ENCODE measurements at places on chromosomes 16 and 17.
A peak's percentile ranks its signal among the peaks of the same experiment; 100 is the strongest.

DNA sequence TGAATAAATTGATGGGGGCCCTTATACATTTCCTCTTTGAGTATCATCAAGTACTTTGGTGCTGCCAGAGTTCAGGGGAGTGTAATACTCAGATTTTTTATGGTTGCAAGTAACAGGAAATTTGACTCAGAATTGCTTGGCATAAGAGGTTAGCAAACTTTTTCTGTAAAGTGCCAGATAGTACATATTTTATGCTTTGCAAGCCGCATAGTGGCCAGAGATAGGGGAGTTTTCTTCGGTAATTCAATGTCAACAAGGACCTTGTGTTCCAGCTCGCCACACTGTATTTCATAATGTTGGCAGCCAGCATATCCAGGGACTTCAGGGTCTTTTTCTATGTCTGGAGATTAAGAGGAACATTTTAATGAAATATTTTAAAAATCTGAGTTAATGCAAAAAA lies 51.0 kb upstream of the MARCHF10 start:
- peak; percentile 47 for DNase-seq

GRCh38 chr17:66268247-66268927 lies 34.0 kb upstream of the PRKCA start:
- DNase-seq, result no peak

- DNase-seq, result peak; percentile 68
Measured at GRCh38 chr17:9918804-9919352, 13.8 kb upstream of the RCVRN start.

GRCh38 chr16:1333149-1333812 lies at the start of gene BAIAP3:
BAIAP3 (plus strand) TSS chr16:1333645; CDS start chr16:1338550, 4,905 bp downstream.
- no peak for DNase-seq

DNA sequence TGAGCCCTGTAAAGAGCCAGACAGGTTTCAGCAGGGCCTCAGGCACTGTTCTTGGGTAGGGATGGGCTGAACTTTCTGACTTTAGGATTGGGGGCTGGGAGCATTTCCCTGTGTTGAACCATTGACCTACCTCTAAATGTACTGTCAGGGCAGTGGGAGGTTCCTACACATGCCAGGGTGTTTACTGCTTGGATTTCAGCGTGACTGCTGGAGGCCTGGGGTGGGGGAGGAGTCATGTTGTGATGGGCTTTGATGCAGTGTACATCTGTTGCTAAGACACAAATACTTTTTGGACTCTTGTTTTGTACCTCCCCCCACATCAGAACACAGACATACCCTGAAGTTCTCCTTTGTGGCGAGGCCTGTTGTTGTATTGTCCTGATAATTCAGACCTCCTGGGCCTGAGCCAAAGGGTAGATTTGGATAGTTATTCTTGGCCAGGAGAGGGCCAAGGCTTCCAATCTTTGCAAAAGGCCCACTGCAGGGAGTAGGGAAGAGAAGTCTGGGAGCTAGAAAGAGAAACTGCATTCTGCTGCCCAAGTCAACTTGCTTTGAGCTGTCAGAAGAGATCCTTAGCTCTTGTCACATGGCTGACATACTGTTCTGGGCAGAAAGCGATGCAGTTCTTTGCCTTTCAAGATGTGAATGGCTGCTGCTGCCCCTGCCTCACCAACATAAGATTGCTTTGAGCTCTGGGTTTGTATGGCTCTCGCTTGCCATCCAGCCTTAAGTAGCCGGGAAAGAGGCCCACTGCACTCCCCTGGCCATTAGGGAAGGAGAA lies 3.7 kb downstream of the NFE2L1 start:
- no peak for DNase-seq

DNA sequence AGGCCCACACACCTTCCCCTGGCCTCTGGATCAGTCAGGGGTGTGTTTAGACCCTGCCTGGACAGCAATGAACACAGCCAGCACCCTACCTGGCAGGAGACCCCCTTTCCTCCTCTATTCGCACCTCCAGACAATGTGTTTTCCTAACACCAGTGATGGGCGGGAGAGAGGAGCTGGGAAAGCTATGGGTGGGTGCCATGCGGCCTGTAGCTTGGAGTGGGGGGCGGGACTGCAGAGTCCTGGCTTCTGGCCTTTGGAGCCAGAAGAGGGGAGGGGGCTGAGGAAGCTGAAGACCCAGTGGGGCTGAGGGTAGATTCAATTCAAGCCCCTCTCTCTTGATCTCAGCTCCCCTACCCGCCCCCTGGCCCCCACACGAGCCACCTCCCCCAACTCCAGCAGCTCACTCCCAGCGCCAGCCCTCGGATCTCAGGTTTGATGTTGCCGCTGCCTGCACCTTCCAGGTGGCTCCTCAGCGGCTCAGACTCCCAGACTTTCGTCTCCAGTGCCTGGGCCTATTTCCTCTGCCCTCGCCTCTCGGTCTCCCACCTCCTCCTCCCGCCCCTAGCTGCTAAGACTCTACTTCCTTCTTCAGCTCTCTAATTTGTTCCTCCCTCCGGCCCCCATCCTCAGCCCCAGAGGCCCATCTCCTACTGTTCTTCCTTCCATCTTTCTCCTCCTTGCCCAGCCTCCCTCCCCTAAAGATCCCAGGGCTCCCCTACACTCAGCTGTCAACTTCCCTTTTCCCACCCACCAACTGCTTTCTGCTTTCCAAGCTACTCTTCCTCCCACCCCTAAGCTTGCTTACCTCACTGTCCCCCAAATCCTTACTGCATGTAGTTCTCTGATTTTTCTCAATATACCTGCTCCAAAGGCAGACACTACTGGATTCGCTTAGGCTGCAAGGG lies 6.8 kb upstream of the SP6 start:
- DNase-seq, result no peak

- no peak for DNase-seq
Measured at GRCh38 chr17:34616148-34616547, 36.8 kb downstream of the TMEM132E start.

DNA sequence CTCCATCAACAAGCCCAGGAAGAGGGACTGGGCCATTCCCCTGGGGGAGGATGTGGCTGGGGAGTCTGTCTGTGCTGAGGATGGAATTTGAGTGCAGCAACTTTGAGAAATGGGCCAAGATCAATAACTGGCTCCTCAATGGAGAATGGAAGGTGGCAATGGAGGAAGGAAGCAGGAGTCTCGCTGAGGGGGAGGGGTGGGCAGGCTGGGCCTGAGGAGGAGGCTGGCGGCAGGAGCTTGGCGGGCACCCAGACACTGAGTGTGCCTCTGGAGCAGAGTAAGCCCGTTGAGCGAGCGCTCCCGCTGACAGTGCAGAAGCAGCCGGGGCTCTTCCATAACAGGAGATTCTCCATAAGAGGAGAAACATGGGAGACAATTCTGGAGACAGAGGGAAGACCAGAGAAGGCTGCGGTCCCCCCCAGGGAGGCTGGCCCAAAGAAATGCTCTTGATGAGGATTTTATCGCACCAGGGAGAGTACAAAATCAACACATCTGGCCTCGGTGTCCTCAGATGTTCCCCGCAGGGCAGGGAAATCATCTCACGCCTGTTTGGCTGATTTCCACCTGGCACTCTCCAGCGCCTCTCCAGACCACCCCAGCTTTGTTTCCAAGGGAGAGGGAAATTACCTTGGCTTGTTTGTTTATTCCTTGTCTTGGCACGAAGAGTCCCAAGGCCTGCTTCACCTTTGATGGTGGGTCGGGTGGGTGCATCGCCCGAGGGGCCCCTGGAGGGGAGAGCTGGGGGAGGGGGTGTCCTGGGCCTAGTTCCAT lies 2.8 kb upstream of the MMP15 start:
- no peak for DNase-seq

- no peak for DNase-seq
Measured at GRCh38 chr17:63249256-63250004, 196.7 kb downstream of the CYB561 start.

- no peak for DNase-seq
Measured at GRCh38 chr17:34403006-34403405, 40.0 kb upstream of the CCL1 start.

- DNase-seq, result no peak
Measured at GRCh38 chr16:6728381-6728780, 604.3 kb upstream of the RBFOX1 start.

- no peak for DNase-seq
Measured at GRCh38 chr17:57142925-57143324, 57.9 kb downstream of the AKAP1 start.

DNA sequence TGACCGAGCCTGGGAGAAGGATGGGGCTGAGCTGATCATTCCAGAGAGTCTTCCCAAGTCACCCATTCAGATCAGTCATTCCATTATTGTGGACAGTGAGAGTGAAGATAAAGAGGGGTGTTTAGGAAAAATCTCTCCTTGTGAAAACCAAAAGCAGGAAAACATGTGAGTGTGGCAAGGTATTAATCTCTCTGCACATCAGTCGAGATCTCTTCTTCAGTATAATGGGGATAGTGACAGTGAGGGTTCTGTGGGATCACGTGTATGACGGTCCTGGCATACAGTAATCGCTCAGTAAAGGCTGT lies 35.4 kb downstream of the CHD9 start:
- no peak for DNase-seq

DNA sequence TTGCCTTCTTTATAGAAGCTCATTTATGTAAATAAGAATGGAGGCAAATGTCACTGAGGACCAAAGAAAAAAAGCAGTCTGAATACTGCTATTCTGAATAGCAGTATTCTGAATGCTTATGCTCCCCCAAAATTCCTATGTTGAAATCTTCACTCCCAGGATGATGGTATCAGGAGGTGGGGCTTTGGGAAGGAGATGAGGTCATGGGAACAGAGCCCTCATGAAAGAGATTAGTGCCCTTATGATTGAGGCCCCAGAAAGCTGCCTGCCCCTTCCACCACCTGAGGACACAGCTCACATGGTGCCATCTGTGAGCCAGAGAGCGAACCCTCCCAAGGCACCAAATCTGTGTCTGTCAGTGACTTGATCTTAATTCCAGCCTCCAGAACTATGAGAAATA lies 28.8 kb downstream of the HEATR6 start:
- DNase-seq, result no peak

DNA sequence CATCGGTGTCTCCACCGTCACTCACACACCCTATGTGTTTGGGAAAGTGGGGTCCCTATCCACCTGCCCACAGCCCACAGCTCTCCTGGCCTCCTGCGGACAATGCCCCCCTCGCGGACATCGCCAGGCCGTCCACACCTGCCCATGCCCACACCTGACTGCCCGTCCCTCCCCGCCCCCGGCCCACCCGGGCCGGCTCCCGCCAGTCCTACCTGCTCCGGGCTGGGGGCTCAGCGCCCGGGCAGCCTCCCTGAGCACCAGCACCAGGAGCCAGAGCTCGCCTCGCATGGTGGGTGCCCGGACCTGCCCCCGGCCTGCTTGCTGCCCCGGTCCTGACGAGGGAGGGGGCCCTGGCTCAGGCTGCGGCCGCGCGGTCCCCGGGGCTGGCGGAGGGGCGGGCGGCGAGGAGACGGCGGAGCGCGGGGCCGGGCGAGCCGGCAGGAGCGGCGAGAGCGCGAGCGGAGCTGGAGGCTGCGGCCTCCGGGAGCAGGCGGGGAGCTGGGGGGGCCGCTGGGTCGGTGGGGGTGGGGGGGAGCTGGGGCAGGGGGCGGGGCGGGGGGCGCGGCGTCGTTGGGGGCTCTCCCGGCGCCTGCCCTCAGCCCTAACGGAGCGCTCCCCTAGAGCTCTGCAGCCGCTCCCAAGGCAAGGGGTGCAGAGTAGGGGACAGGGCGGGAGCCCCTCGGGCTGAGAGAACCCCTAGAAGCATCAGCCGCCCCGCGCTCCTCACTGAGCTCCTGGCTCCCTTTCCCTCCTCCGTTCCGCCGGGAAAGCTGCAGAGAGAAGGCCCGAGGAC lies at the start of gene PLXDC1:
PLXDC1 (minus strand) TSS at position 488 of the 793 bp plus-strand sequence; CDS start at position 288, 200 bp downstream.
- DNase-seq, result no peak

GRCh38 chr16:64445245-64445644 lies 676.6 kb downstream of the CDH11 start:
- no peak for DNase-seq

- no peak for DNase-seq
Measured at GRCh38 chr16:11320170-11320569, 25.1 kb upstream of the RMI2 start.

GRCh38 chr17:38915639-38915995 lies 9.8 kb upstream of the LASP1NB start:
- DNase-seq, result no peak

DNA sequence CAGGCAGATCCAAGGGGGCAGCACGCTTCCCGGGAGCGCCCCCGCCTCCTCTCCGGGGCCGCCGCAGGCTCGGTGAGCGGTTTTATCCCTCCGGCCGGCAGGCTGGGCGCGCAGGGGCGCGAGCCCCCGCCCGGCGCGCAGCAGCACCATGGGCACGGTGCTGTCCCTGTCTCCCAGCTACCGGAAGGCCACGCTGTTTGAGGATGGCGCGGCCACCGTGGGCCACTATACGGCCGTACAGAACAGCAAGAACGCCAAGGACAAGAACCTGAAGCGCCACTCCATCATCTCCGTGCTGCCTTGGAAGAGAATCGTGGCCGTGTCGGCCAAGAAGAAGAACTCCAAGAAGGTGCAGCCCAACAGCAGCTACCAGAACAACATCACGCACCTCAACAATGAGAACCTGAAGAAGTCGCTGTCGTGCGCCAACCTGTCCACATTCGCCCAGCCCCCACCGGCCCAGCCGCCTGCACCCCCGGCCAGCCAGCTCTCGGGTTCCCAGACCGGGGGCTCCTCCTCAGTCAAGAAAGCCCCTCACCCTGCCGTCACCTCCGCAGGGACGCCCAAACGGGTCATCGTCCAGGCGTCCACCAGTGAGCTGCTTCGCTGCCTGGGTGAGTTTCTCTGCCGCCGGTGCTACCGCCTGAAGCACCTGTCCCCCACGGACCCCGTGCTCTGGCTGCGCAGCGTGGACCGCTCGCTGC lies 832 bp downstream of the CDK5R1 start:
- no peak for DNase-seq

- DNase-seq, result no peak
Measured at GRCh38 chr17:82376042-82376730, 4.6 kb downstream of the UTS2R start.

GRCh38 chr17:54902611-54903010 lies 2.0 kb downstream of the TOM1L1 start:
- no peak for DNase-seq

- DNase-seq, result peak; percentile 93
Measured at GRCh38 chr17:58219007-58219788, at the start of gene MKS1. MKS1 (minus strand) TSS chr17:58219255; CDS start chr17:58219230, 25 bp downstream.

- DNase-seq, result no peak
Measured at GRCh38 chr16:78961464-78961863, 639.1 kb downstream of the MAF start.

DNA sequence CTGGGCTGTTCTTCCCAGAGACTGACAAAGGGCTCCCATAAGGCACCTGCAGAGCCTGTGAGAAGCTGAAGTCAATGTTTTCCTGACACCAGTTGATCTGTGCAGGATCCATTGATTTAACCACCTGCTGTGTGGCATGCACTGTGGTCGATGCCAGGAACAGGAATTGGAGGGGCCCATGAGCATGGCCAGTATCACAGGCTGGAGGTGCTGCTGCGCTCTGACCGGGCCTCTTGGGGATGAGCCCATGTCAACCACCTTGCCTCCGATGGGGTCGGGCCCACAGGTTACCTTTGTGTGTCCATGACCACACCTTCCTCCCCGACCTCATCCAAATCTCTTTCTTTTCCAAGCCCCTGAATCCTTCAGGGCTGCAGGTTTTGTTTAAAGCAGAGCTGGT lies 18.2 kb upstream of the STH start:
- no peak for DNase-seq

DNA sequence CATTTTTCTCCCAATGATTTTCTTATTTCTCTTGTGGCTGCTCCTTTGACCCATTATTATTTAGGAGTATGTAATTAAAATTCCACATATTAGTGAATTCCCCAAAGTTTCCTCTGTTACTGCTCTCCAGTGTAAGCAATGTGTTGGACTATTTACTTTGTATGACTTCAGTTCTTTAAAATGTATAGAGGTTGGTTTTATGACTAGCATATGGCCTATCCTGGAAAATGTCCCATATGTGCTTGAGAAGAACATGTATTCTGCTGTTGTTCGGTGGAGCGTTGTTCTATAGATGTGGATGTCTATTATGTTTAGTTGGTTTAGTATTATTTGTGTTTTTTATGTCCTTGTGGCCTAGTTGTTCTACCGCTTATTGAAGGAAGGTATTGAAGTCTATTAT lies 6.0 kb upstream of the NT5M start:
- no peak for DNase-seq

Measured in coronary artery (tissue), 2 donors.